ENCODE measurements at places on chromosomes 6 and 20. TPM values are rescaled to one million over a fixed set of nuclear protein-coding genes. Genes with fewer than 3 reads are reported as not detected.

GRCh38 chr20:40891351-40891750, 137.3 kb upstream of the TOP1 start:
- no peak overlapping the region for H3K27ac ChIP-seq
- no peaks in the 10 kb centered on the region for H3K27me3 ChIP-seq
- H3K4me3 ChIP-seq, result no peak overlapping the region
- DNase-seq, result no peak

GRCh38 chr6:168216117-168216516, 103.5 kb downstream of the DACT2 start:
- H3K27ac ChIP-seq, result no peak overlapping the region
- no peak overlapping the region for H3K4me3 ChIP-seq
- DNase-seq, result no peak
- H3K27me3 ChIP-seq, result no peaks in the 10 kb centered on the region
- no peaks in the 10 kb centered on the region for H3K36me3 ChIP-seq

- DNase-seq, result no peak
- H3K4me1 ChIP-seq, result no peaks in the 10 kb centered on the region
- no peak overlapping the region for H3K4me3 ChIP-seq
- no peaks in the 10 kb centered on the region for H3K27me3 ChIP-seq
- no peaks in the 10 kb centered on the region for H3K36me3 ChIP-seq
Observed at GRCh38 chr6:150333585-150333941, 35.2 kb upstream of the IYD start.

DNA sequence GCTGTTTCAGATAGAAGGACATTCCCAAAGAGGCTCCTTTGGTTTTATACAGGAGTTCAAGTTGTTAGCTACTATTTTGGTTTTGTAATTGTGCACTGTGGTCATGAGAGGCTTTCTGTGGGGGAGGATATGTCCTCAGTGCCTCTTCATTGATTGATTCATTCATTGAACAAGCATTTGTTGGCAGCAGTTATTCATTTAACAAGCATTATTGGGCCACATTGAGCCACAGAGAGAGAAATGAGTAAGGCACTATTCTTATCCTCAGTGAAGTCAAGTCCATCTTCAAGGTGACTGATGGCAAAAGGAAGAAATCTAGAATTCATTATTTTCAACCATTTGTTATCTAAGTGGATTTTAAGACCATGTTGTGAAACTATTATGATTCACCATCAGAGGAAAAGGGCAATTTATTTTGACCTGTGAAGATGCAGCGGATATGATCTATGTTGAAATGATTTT, 697.2 kb upstream of the CITED2 start:
- H3K36me3 ChIP-seq, result no peaks in the 10 kb centered on the region
- no peak overlapping the region for H3K27ac ChIP-seq
- H3K27me3 ChIP-seq, result no peaks in the 10 kb centered on the region
- no peaks in the 10 kb centered on the region for H3K4me1 ChIP-seq
- no peak for DNase-seq
- H3K4me3 ChIP-seq, result no peak overlapping the region

GRCh38 chr20:48098099-48098498, 312.8 kb upstream of the SULF2 start:
- H3K36me3 ChIP-seq, result no peaks in the 10 kb centered on the region
- DNase-seq, result no peak
- no peak overlapping the region for H3K27ac ChIP-seq
- no peaks in the 10 kb centered on the region for H3K4me1 ChIP-seq

GRCh38 chr6:28002161-28002560, 45.1 kb downstream of the OR2B6 start:
- H3K36me3 ChIP-seq, result no peaks in the 10 kb centered on the region
- no peak overlapping the region for H3K27ac ChIP-seq
- H3K27me3 ChIP-seq, result no peaks in the 10 kb centered on the region
- H3K4me3 ChIP-seq, result no peak overlapping the region
- no peak for DNase-seq

- no peaks in the 10 kb centered on the region for H3K36me3 ChIP-seq
- peaks cover 3% of the 10 kb centered on the region for H3K27me3 ChIP-seq
- no peak overlapping the region for H3K27ac ChIP-seq
- H3K4me3 ChIP-seq, result no peak overlapping the region
Observed at GRCh38 chr6:87066449-87067333, 28.2 kb downstream of the CGA start.

GRCh38 chr6:138719011-138719635, 54.4 kb upstream of the CCDC28A start:
- H3K36me3 ChIP-seq, result no peaks in the 10 kb centered on the region
- H3K27ac ChIP-seq, result no peak overlapping the region
- no peaks in the 10 kb centered on the region for H3K27me3 ChIP-seq
- DNase-seq, result no peak
- H3K4me1 ChIP-seq, result no peaks in the 10 kb centered on the region

DNA sequence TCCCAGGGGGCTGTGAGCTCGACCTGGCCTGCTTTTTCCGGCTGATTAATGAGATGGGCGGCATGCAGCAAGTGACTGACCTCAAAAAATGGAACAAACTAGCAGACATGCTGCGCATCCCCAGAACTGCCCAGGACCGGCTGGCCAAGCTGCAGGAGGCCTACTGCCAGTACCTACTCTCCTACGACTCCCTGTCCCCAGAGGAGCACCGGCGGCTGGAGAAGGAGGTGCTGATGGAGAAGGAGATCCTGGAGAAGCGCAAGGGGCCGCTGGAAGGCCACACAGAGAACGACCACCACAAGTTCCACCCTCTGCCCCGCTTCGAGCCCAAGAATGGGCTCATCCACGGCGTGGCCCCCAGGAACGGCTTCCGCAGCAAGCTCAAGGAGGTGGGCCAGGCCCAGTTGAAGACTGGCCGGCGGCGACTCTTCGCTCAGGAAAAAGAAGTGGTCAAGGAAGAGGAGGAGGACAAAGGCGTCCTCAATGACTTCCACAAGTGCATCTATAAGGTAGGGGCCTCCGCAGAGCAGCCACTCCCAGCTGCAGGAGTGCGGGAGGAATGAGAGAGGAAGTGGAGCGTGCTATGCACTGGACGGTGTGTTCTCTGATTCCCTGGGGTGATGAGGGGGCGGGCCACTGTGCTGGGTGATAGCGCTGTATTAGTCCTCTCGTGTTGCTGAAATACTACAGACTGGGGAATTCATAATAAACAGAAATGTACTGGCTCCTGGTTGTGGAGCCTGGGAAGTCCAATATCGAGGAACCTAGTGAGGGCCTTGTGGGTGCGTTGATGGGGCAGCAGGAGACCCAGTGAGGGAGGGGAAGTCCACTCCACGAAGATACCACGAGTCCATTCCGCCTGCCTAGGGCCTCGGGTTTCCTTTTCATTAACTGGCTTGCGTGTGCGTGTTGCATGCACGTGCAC, 161.7 kb downstream of the DTNBP1 start:
- no peaks in the 10 kb centered on the region for H3K4me1 ChIP-seq
- no peak for DNase-seq
- no peak overlapping the region for H3K4me3 ChIP-seq
- H3K27me3 ChIP-seq, result no peaks in the 10 kb centered on the region
- H3K27ac ChIP-seq, result no peak overlapping the region

GRCh38 chr6:163585932-163586437, 171.5 kb downstream of the QKI start:
- no peak for DNase-seq
- H3K4me1 ChIP-seq, result no peaks in the 10 kb centered on the region
- H3K4me3 ChIP-seq, result no peak overlapping the region
- no peaks in the 10 kb centered on the region for H3K27me3 ChIP-seq
- peak overlapping the region; percentile 18 for H3K27ac ChIP-seq
- no peaks in the 10 kb centered on the region for H3K36me3 ChIP-seq

DNA sequence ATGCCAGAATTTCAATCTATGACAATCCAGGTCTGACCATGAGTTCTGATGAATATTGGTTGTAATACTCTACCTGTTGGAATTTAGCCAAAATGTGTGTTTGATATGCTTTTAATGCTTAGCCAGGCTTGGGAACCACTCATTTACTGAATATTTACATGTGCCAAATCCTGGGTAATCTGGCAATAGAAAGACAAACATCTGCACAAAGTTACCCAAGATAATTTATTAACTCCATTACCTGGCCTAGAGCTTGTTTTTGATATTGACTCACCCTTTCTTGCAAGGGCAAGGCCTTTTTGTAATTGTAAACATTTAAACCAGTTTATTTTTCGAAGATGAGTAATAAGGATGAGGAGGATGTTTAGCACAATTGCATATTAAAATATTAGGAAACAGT, 13.5 kb upstream of the CD2AP start:
- H3K27me3 ChIP-seq, result no peaks in the 10 kb centered on the region
- H3K27ac ChIP-seq, result no peak overlapping the region
- no peaks in the 10 kb centered on the region for H3K4me1 ChIP-seq
- no peaks in the 10 kb centered on the region for H3K36me3 ChIP-seq

GRCh38 chr6:137867685-137868509, 838 bp downstream of the TNFAIP3 start:
- no peaks in the 10 kb centered on the region for H3K27me3 ChIP-seq
- DNase-seq, result peak; percentile 59
- peaks cover 54% of the 10 kb centered on the region for H3K4me1 ChIP-seq
- H3K27ac ChIP-seq, result peak overlapping the region; percentile 97

- H3K4me3 ChIP-seq, result no peak overlapping the region
- no peak for DNase-seq
- no peak overlapping the region for H3K27ac ChIP-seq
Observed at GRCh38 chr20:8366303-8366923, 234.3 kb downstream of the PLCB1 start.

- H3K27ac ChIP-seq, result no peak overlapping the region
- no peaks in the 10 kb centered on the region for H3K36me3 ChIP-seq
- H3K27me3 ChIP-seq, result no peaks in the 10 kb centered on the region
- no peaks in the 10 kb centered on the region for H3K4me1 ChIP-seq
- peak; percentile 3 for DNase-seq
- no peak overlapping the region for H3K4me3 ChIP-seq
Observed at GRCh38 chr6:46410334-46410953, 80.8 kb downstream of the RCAN2 start.

DNA sequence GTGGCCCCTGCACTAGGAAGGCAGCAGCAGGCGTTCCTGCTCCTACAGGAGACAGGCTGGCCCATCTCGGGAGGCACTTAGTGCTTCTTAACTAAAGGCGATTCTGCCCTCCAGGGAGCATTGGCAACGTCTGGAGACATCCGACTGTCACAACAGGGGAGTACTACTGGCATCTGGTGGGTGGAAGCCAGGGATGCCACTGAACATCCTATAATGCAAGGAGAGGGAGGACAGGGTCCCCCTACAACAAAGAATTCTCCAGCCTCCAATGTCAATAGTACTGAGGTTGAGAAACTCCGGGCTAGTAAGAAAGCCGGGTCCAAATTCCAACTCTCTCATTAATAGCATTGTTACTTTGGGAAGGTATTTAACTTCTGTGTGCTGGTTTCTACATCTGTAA, 119.4 kb upstream of the ARMC2 start:
- no peak for DNase-seq
- no peaks in the 10 kb centered on the region for H3K36me3 ChIP-seq
- no peaks in the 10 kb centered on the region for H3K4me1 ChIP-seq
- no peak overlapping the region for H3K4me3 ChIP-seq
- H3K27ac ChIP-seq, result no peak overlapping the region
- no peaks in the 10 kb centered on the region for H3K27me3 ChIP-seq

DNA sequence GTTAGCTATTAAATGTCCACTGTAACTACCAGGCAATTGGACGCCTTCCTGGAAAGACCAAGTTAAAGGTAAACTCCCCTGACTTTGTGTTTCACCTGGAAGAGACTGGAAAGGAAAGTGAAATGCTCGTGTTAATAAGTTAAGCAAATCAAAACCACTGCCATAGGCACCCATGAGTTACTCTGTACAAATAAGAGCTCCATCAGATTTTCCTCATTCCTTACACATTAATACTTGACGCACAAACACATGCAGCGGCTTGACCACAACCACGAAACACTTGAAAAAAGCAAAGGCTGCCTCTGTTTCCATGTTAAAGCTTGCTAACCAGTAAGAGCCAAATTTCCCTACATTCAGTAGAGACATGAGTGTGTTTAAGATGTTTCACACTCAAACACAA, 19.8 kb downstream of the GCM1 start:
- H3K4me1 ChIP-seq, result no peaks in the 10 kb centered on the region
- DNase-seq, result no peak
- H3K27me3 ChIP-seq, result no peaks in the 10 kb centered on the region
- H3K27ac ChIP-seq, result no peak overlapping the region

DNA sequence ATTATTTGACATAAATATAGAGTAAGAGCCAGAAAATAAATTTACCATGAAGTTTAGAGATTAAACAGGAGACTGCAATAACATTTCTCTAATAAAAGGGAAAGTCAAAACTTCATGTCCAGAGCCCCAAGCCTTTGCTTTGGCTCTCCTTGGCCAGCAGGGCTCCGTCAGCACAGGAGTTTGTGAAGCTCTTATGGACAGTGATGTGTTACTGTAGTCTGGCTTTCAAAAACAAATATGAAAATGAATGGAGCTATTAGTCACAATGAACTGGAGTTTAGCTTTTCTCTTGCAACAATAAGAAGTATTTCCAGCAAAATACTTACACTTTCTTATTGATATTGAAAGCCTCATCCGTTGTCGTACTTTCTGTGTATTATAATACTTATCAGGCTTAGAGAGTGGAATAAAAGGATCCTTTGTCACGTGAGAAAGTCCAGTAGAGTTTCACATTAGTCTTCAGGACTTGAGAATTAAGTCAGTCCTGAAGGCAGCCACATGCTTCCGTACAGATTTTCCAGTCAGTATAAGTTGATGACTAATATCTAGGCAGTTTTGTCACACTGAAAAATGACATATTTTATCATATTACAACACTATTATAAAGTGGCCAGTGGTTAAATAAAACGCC, 117.0 kb upstream of the PRL start:
- H3K36me3 ChIP-seq, result no peaks in the 10 kb centered on the region
- no peak overlapping the region for H3K27ac ChIP-seq
- no peak for DNase-seq

- no peaks in the 10 kb centered on the region for H3K4me1 ChIP-seq
- no peak overlapping the region for H3K27ac ChIP-seq
- no peak overlapping the region for H3K4me3 ChIP-seq
- no peaks in the 10 kb centered on the region for H3K27me3 ChIP-seq
Observed at GRCh38 chr6:135667691-135668455, 170.3 kb upstream of the AHI1 start.

DNA sequence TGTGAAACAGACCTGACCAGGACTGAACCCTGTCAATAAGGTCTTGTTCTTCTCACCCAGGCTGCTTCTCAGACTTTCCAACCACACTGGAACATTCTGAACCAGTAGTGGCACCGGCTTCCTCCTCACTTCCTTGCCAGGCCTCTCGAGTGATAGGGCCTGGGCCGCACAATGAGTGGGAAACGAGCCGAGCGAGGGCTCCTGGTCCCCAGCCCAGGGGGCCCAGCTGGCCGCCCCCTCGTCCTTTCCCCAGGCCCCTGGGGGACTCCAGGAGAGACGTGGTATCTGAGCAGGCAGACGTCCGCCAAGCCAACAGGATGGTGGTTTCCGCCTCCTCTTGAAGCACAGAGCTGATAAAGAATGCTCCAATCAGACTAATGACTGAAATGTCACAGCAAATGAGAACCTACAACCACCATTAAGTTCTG, 117.9 kb downstream of the GMDS start:
- H3K4me1 ChIP-seq, result no peaks in the 10 kb centered on the region
- no peaks in the 10 kb centered on the region for H3K27me3 ChIP-seq
- no peak for DNase-seq

The MOCS3 gene
- polyA plus RNA-seq, result 3.4 TPM

The EPHA7 gene
- not detected for polyA plus RNA-seq

The CYP21A2 gene
- polyA plus RNA-seq, result not detected

The TDP2 gene
- polyA plus RNA-seq, result 46.1 TPM

The TRIM31 gene
- polyA plus RNA-seq, result not detected

The FOXQ1 gene
- not detected for polyA plus RNA-seq

The UBD gene
- not detected for polyA plus RNA-seq

The OXT gene
- polyA plus RNA-seq, result 1.4 TPM

The GLP1R gene
- polyA plus RNA-seq, result not detected

The ACTL10 gene
- polyA plus RNA-seq, result 6.6 TPM

The SDC4 gene
- polyA plus RNA-seq, result 1.5 TPM

The TRAPPC3L gene
- not detected for polyA plus RNA-seq

The HEBP2 gene
- polyA plus RNA-seq, result 42.0 TPM

The ADGRF4 gene
- not detected for polyA plus RNA-seq

All from CD8-positive, alpha-beta memory T cell (primary cell).